ENCODE measurements at places on chromosomes 5 and 9. TPM values are rescaled to one million over a fixed set of nuclear protein-coding genes. Genes with fewer than 3 reads are reported as not detected.
A peak's percentile ranks its signal among the peaks of the same experiment; 100 is the strongest.

DNA sequence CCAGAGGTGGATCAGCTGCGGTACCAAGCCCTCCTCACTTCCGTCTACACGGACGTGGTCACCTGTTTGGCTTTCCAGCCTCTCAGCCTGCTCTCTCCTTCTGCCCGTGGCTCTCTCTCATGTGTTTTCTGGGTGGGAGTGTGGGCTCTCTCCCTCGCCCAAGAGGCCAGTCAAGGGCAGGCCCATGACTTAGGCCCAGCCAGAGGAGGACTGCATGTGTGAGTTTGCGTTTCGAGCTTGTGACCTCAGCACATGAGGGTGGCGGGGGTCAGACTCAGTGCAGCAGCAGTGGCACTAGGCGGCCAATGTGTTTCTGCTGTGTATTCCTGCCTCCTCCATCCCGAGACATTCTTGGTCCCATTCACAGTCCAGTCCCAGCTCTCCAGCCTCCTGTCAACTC lies 82.5 kb upstream of the SMIM23 start:
- H3K4me3 ChIP-seq, result no peak overlapping the region
- H3K27ac ChIP-seq, result no peak overlapping the region
- no peaks in the 10 kb centered on the region for H3K27me3 ChIP-seq

Gene CDHR2
- 0.23 TPM for total RNA-seq

GRCh38 chr5:177327539-177328522 lies 16.1 kb upstream of the MXD3 start:
- peak overlapping the region; percentile 82 for H3K27ac ChIP-seq
- H3K36me3 ChIP-seq, result peaks cover 10% of the 10 kb centered on the region
- no peaks in the 10 kb centered on the region for H3K27me3 ChIP-seq
- DNase-seq, result peak; percentile 49

GRCh38 chr5:88675708-88676636 lies 207.0 kb downstream of the MEF2C start:
- H3K4me1 ChIP-seq, result peaks cover 19% of the 10 kb centered on the region
- peaks cover 77% of the 10 kb centered on the region for H3K27me3 ChIP-seq
- peak; percentile 35 for DNase-seq
- H3K4me3 ChIP-seq, result peak overlapping the region; percentile 67

GRCh38 chr9:137708590-137709284 lies 89.9 kb downstream of the EHMT1 start:
- peaks cover 51% of the 10 kb centered on the region for H3K4me1 ChIP-seq
- DNase-seq, result no peak
- no peak overlapping the region for H3K27ac ChIP-seq
- peaks cover 26% of the 10 kb centered on the region for H3K36me3 ChIP-seq
- H3K4me3 ChIP-seq, result no peak overlapping the region
- H3K27me3 ChIP-seq, result no peaks in the 10 kb centered on the region

- H3K27me3 ChIP-seq, result no peaks in the 10 kb centered on the region
- no peak overlapping the region for H3K27ac ChIP-seq
- H3K4me3 ChIP-seq, result no peak overlapping the region
These were observed 62.6 kb downstream of the PSMB7 start for GRCh38 chr9:124352616-124353015.

DNA sequence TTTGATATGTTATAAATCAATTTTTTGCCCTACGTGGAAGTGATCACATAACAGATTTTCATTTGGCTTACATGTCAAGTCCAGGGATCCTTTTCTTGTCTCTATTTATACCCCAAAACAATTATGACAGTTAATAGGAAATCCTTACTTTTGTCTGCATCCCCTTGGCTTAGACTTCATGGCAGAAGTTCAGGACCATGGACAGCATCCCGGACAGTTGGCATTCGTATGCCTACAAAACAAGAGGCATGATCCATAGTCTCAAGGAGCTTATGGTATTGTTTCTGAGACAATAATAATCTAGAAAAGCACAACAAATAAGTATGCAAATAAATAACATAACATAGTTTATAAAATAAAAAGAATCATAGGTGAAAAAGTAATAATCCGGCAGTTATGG lies 214.3 kb upstream of the GRIA1 start:
- no peaks in the 10 kb centered on the region for H3K4me1 ChIP-seq
- no peak overlapping the region for H3K27ac ChIP-seq
- no peaks in the 10 kb centered on the region for H3K36me3 ChIP-seq
- no peaks in the 10 kb centered on the region for H3K27me3 ChIP-seq
- peak; percentile 15 for DNase-seq

GRCh38 chr5:38555354-38556087 lies 925 bp downstream of the LIFR start:
- no peak overlapping the region for H3K27ac ChIP-seq
- peak overlapping the region; percentile 68 for H3K4me3 ChIP-seq
- no peaks in the 10 kb centered on the region for H3K36me3 ChIP-seq
- H3K4me1 ChIP-seq, result peaks cover 9% of the 10 kb centered on the region
- no peak for DNase-seq

Gene FREM1
- total RNA-seq, result not detected

DNA sequence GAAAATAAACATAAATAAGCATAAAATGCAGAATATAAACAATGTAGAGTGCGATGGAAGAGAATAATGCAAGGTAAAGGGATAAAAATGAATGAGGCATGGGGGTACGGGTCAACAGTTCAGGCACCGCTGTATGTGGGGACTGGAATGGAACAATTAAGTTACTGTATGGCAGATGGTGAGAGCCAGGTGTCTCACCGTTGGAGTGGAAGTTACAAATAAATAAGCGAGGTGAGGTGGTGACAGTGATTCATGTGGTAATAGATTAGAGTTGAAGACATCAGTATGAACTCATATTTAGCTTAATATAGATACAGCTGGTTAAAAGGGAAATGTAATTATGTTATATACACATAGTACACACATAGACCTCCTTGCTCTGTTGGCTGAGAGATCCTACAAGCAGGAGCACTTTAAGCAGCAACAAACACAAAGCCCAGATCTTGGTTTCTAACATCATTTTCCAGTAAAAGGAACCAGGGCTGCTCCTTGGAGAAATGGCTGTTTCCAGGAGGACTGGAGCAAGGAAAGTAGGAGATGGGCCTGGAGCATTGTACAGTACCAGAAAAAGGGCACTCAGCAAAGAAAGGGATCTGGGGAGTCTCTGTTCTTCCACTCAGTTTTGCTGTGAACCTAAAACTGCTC lies 2.4 kb upstream of the OMD start:
- H3K36me3 ChIP-seq, result peaks cover 1% of the 10 kb centered on the region
- no peak for DNase-seq
- H3K4me3 ChIP-seq, result no peak overlapping the region

- H3K27me3 ChIP-seq, result no peaks in the 10 kb centered on the region
- no peak overlapping the region for H3K4me3 ChIP-seq
- no peaks in the 10 kb centered on the region for H3K36me3 ChIP-seq
- no peak for DNase-seq
- H3K27ac ChIP-seq, result no peak overlapping the region
These were observed 112.3 kb upstream of the ADAMTSL1 start for GRCh38 chr9:18361646-18362045.

DNA sequence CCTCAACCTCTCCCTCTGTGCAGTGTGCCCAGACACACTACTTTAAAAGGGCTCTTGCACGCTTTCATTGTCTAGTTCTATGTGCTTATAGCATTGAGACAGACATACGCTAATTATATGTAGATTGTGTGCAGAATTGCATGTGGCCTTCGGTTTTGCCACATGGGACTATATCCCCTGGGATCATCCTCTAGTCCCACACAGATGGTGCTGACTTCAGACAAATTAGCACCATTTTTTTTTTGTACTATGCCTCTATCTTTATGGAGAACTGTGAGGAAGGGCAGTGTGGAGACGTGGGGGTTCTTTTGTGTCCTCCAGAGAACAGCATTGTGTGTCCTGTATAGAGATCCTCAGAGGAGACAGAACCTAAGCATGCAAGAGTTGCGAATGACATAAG lies 29.3 kb downstream of the PAPPA start:
- H3K4me1 ChIP-seq, result no peaks in the 10 kb centered on the region
- H3K4me3 ChIP-seq, result no peak overlapping the region
- DNase-seq, result no peak
- H3K36me3 ChIP-seq, result no peaks in the 10 kb centered on the region
- H3K27me3 ChIP-seq, result peaks cover 2% of the 10 kb centered on the region

DNA sequence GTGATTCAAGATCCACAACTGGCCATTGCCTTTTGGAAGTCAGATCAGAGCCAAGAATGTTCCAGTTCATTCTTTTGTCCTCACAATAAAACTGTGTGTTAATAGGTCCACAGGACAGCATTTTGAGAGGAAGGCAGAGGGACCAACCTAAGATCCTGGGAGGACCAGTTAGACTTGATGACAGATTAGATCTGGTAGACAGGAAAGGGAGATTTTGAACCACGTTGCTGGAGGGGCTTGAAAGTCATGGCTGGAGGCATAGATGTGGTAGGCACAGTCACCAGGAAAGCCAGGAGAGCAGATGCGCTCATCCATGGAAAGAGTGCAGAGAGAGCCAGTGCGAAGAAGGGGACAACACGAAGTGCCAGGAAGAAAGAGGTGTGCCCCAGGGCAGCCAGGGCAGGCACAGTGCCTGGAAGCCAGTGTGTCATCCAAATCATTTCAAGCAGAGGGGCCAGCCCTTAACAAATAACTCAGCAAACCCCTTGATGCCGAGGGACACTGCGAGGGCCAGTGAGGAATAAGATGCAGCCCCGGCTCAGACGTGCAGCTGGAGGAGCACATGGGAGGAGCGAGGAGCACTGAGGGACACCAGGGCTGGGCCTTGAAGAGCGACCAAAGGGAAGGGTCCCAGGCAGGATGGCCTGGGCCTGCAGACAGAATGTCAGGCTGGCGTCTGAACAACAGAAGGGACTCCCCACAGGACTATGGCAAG lies 12.8 kb upstream of the SLC2A8 start:
- peaks cover 54% of the 10 kb centered on the region for H3K27me3 ChIP-seq
- no peak for DNase-seq
- H3K4me3 ChIP-seq, result no peak overlapping the region
- peaks cover 23% of the 10 kb centered on the region for H3K4me1 ChIP-seq
- no peak overlapping the region for H3K27ac ChIP-seq

DNA sequence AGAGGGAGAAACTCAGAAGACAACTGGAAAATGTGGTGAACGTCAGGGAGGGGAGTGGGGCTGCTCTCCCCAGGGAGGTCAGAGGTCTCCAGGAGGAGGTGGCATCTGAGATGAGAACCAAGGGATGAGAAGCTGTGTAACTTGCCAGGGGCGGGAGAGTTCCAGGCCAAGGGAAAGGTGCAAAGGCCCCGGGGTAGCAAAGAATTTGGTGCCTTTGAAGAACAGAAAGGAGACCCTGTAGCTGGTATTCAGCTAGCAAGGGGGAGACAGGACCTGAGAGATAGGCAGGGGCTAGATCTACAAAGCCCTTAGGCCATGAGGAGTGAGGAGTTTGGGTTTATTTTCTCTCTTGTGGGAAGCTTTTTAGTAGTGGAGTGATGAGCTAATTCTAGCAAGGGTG lies 3.3 kb downstream of the DNM1 start:
- DNase-seq, result no peak
- peaks cover 18% of the 10 kb centered on the region for H3K4me1 ChIP-seq
- H3K27ac ChIP-seq, result no peak overlapping the region
- H3K27me3 ChIP-seq, result peaks cover 9% of the 10 kb centered on the region
- H3K4me3 ChIP-seq, result no peak overlapping the region
- H3K36me3 ChIP-seq, result no peaks in the 10 kb centered on the region

Gene ECM2
- total RNA-seq, result not detected

Data from activated CD8-positive, alpha-beta T cell treated with anti-CD3 and anti-CD28 coated beads for 36 hours (primary cell).